Gastrocnemius medialis (tissue), 4 donors: ENCODE measurements at places on chromosomes 4 and X.

DNA sequence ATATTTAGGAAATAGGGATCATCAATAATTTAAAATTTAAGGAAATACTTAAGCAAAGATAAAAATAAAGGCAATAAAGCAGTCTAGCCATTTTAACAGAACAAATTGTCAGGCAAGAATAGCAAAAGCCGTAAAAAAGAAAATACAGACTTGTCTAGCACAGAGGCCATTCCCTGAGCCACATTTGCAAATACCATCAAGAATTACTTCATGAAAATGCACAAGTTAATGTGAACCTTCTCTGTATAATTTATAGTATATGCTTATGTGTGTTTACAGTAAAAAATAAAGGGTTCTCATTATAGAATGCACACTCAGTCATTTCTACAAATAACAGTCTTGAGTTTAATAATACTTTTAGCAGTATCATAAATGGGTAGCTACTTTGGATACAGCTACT, 505.9 kb upstream of the CPEB2 start:
- no peaks in the 10 kb centered on the region for H3K27me3 ChIP-seq
- no peak for DNase-seq
- no peak overlapping the region for H3K27ac ChIP-seq
- no peaks in the 10 kb centered on the region for H3K36me3 ChIP-seq
- H3K4me1 ChIP-seq: no peaks in the 10 kb centered on the region
- no peak overlapping the region for H3K4me3 ChIP-seq

GRCh38 chr4:153467897-153468262, 1.7 kb downstream of the TMEM131L start:
- H3K4me3 ChIP-seq: peak overlapping the region; percentile 92

DNA sequence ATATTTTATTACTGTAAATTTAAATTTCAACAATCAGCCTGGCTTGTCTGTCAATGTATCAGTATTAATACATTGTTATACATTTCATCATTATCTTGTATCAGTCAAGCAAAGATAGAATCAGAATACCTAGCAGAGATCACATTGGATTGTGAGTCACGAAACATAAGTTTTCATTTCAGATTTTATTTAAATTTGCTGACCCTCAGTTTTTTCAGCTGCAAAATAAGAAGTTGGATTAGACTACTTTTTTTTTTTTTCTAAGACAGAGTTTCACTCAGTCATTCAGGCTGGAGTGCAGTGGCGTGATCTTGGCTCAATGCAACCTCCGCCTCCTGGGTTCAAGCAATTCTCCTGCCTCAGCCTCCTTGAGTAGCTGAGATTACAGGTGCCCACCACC, 33.4 kb upstream of the NKX3-2 start:
- H3K27ac ChIP-seq: no peak overlapping the region
- no peak overlapping the region for H3K4me3 ChIP-seq
- H3K36me3 ChIP-seq: peaks cover 98% of the 10 kb centered on the region
- no peak for DNase-seq
- no peaks in the 10 kb centered on the region for H3K27me3 ChIP-seq

DNA sequence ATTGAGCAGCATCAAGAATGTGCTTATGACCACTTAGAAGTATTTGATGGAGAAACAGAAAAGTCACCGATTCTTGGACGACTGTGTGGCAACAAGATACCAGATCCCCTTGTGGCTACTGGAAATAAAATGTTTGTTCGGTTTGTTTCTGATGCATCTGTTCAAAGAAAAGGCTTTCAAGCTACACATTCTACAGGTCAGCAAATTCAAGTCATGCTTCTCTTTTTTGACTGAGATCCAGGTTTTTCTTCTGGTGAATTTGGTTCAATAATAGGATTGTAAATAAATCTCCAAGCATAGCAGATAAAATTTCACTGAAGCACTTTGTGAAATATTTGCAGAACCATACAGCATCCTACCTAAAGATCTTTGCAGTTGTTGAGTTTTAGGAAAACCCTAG, 218.1 kb downstream of the TLL1 start:
- no peak overlapping the region for H3K4me3 ChIP-seq
- H3K36me3 ChIP-seq: no peaks in the 10 kb centered on the region
- no peak overlapping the region for H3K27ac ChIP-seq
- no peaks in the 10 kb centered on the region for H3K4me1 ChIP-seq
- H3K27me3 ChIP-seq: no peaks in the 10 kb centered on the region

DNA sequence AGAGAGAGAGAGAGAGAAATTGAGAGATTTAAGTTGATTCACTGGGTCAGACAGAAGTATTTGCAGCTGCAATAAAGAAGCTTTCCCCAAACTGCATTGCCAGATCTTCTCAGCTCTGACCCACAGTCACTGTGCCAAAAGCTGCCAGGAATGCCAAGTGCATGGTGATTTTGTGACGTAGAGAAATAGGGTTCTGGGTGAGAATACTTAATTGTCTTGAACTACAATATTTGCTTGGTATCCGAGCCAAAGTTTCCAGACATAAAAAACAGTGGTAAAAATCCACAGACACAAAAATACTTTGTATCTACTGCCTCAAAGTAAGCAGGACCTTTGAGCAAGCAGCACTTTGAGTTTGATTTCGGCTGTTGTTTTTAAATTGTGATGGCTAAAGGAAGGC, 331.1 kb downstream of the GRID2 start:
- no peaks in the 10 kb centered on the region for H3K36me3 ChIP-seq
- no peak overlapping the region for H3K27ac ChIP-seq
- no peak for DNase-seq
- no peaks in the 10 kb centered on the region for H3K4me1 ChIP-seq
- H3K27me3 ChIP-seq: no peaks in the 10 kb centered on the region
